Hypothalamus (tissue), 51 donors: ENCODE measurements at places on chromosomes 6 and 20.

GRCh38 chr6:73893696-73894095 lies 197.7 kb downstream of the CD109 start:
- DNase-seq = no peak

DNA sequence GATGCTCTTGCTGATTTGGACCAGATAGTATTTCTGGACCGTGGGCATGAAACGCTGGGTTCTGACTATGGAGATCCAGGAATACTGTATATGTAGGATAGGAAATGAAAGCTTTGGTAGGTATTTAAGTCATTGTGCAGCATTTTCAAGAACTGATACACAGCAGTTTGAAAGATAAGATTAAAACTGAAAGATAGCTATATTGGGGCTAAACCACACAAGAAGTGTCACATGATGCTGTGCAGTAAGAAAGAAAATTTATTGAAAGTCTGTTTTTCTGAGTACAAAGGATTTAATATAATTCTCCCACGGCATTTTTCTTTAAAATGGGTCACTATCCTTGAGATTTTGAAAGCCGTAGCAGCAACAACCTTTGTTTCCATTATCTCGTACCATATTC lies 305 bp downstream of the IL17A start:
- no peak for DNase-seq

- DNase-seq = no peak
Measured at GRCh38 chr6:88369262-88369661, 203.1 kb upstream of the CNR1 start.

GRCh38 chr20:39242614-39243013 lies 280.5 kb downstream of the DHX35 start:
- no peak for DNase-seq

DNA sequence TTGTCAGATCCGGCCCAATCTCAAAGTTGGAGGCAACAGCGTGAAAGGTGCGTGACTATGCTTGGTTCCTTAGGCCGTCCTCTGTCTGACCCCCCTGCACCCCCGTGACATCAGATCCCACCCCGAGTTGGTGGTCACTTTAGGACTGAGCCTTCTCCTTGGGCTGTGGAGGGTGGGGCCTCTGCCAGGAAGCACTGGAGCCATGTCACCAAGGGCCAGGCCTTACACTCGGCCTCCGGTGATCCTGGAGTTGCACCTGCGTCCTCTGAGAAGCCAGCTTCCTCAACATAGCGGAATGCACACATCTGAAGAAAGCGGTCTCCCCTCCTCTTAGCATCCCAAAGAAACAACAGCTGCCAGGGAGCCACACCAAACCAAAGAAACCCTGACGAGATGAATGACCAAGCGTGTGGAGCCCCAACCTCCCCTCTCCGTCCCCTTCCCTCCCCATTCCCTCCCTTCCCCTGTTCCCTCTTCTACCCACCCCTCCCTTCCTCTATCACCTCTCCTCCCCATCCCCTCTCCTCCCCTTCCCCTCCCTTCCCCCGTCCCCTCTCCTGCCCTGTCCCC lies 182.6 kb downstream of the TTLL2 start:
- DNase-seq = no peak

DNA sequence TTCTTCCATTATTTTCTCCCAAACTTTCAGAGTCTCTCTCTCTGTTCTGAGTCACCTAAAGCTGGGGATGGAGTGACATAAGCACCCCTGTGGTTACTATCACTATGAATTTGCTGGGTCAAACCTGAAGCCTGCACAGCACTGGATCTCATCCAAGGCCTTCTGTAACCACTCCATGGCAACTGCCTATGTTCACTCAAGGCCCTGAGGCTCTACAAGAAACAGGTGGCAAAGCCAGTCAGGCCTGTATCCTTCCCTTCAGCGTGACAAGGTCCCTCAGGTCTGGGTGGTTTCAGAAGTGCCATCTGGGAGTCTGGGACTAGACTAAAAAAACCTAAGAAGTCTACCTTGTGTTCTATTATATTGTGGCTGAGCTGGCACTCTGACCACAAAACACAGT lies 1278.8 kb upstream of the EYS start:
- no peak for DNase-seq

DNA sequence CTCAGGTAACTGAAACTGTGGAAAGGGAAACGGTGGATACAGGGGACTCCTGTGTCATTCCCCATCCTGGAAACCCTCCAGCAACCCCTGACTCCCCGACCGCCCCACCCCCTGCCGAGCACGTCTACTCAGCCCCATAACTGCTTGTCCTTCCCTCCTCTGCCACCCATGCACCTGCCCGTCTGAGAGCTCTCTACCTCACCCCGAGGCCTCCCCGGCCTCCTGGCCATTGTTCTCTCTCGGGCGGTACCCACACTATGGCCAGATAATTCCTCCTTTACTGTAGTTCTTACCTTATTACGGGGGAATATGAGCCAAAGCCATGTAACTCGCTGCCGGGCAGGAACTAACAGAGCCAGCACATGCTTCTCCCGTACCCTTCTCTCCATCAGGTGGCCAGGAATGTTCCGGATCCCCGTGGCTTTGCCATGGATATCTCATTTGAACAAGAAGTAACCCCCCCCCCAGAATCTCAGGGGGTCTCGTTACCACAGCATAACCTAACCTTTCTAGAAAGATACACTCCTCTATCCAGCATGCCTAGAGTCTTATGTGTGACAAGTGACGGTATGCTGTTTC lies 4.8 kb upstream of the IRF4 start:
- no peak for DNase-seq

DNA sequence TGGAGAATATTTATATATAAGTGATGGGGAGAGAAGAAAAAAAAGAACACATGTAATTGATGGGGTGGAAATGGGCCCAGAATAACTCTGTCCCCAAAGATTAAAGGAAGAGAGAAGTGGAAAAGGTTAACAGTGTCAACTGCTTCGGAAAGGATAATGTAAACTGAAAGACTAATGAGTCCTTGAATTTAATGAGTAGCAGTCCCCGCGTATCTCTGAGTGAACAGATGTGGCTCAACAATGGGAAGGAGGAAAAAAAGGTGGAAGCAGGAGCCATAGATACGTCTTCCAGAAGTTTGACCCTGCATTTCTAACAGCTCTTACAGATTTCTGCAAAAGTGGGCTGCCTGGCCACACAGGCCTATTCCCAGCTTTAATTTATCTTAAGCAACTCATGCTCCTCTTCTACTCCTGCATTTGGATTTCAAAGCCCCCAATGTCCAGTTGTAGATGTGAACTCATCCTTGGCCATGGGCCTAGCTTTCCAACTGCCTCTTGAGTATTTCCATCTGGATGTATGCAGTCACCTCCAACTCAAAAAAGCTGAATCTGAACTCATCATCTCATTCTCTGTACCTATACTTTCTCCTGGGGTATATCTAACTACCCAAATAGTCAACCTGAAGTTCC lies 61.3 kb downstream of the DST start:
- DNase-seq = no peak

DNA sequence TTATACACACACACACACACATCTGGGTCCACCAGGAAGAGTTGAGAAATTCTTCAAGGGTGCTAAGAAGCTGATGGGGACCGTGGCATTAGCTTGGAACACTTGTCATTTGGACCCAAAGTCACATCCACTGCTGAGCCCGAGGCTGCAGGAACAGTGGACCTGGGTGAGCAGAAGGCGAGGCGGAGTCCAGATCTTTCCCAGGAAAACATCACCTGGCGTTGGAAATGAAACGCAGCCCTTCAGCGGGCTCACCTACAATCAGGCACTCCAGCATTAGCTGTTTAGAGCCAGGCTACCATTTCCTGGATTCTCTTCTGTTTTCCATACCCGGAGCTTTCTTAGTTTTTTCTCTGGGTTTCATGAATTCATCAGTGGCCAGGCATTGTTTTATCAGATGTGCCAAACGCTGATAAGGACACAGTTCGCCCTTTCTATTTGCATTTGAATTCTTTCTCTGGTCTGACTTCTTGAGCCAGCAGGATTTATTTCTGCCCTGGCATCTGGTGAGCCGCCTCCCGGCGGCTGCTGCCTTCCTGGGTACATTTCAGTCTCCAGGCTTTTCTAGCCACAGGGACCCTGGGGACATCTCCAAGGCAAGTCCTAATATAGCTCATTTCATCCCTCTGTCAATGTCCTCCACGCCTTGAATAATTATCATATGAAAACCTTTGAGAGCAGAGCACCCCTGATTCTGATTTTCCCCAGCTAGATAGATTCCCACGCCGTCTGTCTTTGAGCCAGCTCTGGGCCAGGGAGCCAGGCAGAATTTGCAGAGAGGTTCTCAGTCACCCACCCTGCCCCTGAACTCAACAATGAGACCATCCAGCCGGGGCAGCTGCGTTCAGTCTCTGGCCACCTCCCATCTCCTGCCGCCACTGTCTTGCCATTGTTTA lies 170.9 kb downstream of the TTLL2 start:
- no peak for DNase-seq

DNA sequence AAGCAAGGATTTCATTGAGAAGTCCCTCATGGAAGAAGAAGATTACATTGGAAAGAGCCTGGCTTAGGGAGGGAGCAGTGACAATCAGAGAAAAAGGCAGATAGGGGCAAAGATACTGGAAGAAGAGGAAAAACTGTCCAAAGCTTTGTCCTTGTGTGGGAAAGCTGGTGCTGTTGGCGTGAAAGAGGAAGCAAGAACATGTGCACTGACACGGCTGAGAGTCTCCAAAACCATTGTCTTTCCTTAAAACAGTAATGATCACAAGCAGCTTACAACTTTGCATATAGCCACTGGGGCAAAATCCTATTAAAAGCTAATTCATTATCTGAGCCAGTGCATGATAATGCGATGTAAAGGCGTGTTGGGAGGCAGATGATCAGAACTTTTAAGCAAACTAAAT lies 85.1 kb upstream of the ESR1 start:
- DNase-seq = no peak

GRCh38 chr6:107408714-107409113 lies 50.6 kb downstream of the PDSS2 start:
- DNase-seq = no peak

GRCh38 chr6:52574709-52575501 lies 2.0 kb downstream of the TRAM2 start:
- DNase-seq = no peak

- no peak for DNase-seq
Measured at GRCh38 chr20:14877301-14878028, 540.1 kb upstream of the FLRT3 start.

- no peak for DNase-seq
Measured at GRCh38 chr20:53872561-53873229, 197.7 kb downstream of the BCAS1 start.

GRCh38 chr6:159109391-159109790 lies 59.8 kb upstream of the FNDC1 start:
- DNase-seq = no peak

- DNase-seq = no peak
Measured at GRCh38 chr6:52590152-52590891, 13.5 kb upstream of the TRAM2 start.

GRCh38 chr20:12595841-12596240 lies 412.9 kb upstream of the SPTLC3 start:
- no peak for DNase-seq

DNA sequence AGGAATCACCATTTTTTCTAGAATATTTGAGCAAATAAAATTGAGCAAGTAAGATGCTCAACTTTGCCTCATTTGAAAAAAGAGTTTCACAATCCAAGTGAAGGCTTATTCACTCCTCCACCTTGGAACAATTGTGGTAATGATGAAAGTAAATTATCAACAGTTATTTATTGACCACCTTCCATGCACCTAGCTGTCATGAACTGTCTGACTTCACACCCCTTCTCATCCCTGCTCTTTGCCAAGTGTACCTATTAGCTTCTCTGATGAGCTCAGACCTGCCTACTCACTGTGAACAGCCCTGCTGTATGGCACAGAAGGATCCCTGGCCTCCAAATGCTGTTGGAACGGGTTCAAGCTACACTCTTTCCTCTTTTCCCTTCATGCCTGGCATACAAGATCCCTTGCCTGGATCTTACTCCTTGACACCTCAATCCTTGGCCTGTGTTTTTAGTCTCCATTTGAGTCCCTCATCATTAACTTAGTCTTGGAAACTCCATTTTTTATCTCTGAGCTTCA lies 99.0 kb upstream of the PREP start:
- no peak for DNase-seq

DNA sequence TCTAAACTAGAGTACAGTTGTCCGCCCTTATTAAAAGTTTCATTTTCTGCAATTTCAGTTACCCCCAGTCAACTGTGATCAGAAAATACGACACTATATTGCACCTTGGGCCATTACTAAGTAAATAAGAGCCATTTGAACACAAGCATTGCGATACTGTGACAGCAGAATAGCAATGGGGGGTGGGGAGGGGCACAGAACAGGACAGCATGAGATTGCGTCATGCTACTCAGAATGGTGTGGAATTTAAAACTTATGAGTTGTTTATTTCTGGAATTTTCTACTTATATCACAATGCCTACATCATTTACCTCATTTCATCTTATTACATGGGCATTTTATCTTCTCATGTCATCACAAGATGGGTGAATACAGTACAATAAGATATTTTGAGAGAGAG lies 166.3 kb downstream of the MANEA start:
- no peak for DNase-seq

DNA sequence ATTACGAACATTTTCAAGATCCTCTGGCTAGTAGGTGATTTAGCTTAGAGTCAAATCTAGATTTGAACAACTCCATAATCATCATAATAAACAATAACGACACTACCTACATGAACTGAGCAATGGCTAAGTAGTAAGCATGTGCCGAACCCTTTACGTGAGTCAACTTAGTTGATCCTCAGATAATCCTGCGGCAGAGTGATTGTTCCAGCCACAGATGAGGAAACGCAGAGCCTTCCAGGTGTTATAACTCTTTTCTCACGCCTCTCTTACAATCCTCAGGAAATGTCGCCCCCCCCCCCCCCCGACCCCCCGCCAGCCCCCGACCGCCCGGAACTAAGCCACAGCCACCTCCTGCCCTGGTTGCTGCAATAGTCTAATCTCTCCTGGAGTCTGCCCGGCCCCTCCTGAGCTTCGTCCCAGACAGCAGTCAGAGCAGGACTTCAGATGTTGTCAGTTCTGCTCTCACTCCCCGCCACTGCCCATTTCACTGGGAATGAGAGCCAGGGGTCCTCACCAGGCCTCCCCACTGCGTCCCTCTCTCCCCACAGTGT lies 141.5 kb upstream of the AGPAT4 start:
- no peak for DNase-seq

- DNase-seq = no peak
Measured at GRCh38 chr6:118648866-118649554, 2.4 kb downstream of the CEP85L start.

GRCh38 chr6:156557251-156557910 lies 219.8 kb upstream of the ARID1B start:
- peak; percentile 4 for DNase-seq

- no peak for DNase-seq
Measured at GRCh38 chr20:63736893-63737694, 630 bp downstream of the LIME1 start.

DNA sequence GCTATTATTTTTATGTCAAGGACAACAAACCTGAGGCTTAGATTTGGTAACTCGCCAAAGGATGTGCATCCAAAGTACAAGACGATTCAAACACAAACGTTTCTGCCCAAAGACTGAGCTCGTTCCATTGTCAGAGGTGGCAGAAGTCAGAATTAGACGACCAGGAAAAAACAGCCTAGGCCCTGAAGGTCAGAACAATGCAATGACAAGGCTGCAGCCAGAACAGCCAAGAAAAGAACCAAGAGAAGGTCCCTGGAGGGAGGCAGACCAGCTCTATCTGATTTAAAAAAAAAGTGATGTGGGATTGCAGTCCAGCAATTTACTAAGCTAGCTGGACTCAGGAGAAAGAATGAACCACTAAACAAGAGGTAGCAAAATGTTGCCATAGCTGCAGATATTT lies 54.2 kb downstream of the NCOA7 start:
- DNase-seq = no peak

GRCh38 chr6:139967497-139967896 lies 593.0 kb upstream of the CITED2 start:
- no peak for DNase-seq
